ENCODE measurements at places on chromosomes 6 and 20.

DNA sequence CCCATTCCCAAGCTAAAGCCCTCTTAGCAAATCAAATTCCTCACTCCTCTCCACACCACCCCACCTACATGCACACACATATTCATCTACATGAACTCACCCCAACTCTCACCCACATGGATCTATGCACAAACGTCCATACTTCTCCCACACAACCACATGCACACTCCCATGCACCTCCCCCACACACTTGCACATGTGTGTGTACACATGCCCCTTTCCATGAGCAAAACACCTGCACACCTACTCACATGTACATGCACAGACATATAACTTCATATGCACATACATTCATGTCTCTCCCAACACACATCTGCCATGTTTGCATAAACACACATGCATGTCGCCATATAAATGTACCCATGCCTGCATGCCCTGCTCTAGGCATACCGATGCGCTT, 22.8 kb upstream of the CST1 start:
- no peak for DNase-seq

DNA sequence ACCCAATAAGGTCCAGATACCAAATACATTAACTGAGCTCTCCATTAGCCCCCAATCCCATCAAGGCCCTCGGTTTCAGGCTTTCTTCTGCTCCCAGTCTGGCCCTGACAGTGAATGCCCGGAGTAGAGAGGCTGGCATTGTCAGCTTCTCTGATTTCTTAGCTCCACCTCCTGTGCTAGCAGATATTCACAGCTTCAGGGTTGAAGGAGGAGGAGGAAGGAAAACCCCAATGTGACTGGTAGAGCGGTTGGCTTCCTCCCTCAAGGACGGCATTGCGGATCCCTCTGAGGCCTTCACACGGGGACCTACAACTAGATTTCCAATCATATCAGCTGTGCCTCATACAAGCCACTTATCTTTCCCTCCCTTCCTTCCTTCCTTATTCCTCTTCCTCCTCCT, 164.1 kb upstream of the SYNDIG1 start:
- DNase-seq, result no peak

DNA sequence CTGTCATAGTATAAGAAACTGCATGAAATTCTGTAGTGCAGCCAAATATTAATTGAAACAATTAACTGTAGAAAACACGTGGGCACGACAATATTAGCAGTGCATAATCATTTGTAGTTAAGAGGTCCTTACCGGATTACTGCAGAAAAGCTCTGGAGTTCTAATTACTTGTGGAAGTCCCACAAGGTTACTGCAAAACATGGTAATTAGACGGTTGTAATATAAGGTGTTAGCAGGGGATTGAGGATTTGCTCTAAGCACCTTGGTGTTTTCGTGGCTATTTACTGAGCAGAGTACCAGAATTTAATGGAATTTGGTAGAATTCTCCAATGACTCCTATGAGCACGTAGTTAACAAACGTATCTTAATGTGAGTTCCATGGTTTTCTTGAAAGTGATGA, 473.6 kb upstream of the AGPAT4 start:
- DNase-seq, result no peak

GRCh38 chr6:165702669-165703068, 39.6 kb upstream of the PDE10A start:
- no peak for DNase-seq
